ENCODE measurements at places on chromosomes 13 and 19. TPM values are rescaled to one million over a fixed set of nuclear protein-coding genes. Genes with fewer than 3 reads are reported as not detected.

ANO8 gene
- total RNA-seq: 22.1 TPM

GPR4 gene
- not detected for total RNA-seq

ZNF221 gene
- total RNA-seq: 4.8 TPM

DHRS12 gene
- total RNA-seq: 3.1 TPM

RASAL3 gene
- total RNA-seq: 1.1 TPM

ZNF99 gene
- total RNA-seq: not detected

GRCh38 chr19:33344573-33344925 lies 29.0 kb upstream of the CEBPG start:
- no peak for DNase-seq
- no peak overlapping the region for H3K27ac ChIP-seq
- peaks cover 68% of the 10 kb centered on the region for H3K27me3 ChIP-seq
- H3K4me1 ChIP-seq: no peaks in the 10 kb centered on the region
- H3K36me3 ChIP-seq: no peaks in the 10 kb centered on the region

GRCh38 chr13:83824120-83824519 lies 58.2 kb downstream of the SLITRK1 start:
- peaks cover 30% of the 10 kb centered on the region for H3K4me1 ChIP-seq
- H3K27me3 ChIP-seq: no peaks in the 10 kb centered on the region
- H3K27ac ChIP-seq: no peak overlapping the region
- H3K36me3 ChIP-seq: no peaks in the 10 kb centered on the region
- DNase-seq: no peak

DNA sequence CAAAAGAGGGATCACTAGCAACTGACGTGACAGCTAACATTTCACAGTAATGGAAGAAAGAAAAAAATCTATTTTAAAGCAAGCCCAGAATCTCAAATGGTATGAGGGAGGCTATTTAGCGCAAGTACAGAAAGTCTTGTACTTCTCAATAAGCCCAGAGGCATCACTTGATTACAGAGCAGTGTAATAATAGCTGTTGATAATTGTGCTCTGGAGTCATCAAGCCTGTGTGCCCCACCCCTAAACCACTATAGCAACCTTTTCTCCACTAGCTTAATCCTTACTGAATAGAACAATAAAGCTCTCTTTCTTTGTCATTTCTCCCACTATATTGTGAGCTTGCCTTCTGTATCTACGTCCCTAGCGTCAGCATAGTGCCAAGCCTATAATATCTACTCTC lies 56.6 kb downstream of the FREM2 start:
- H3K4me3 ChIP-seq: no peak overlapping the region
- H3K36me3 ChIP-seq: no peaks in the 10 kb centered on the region
- DNase-seq: no peak
- H3K27ac ChIP-seq: no peak overlapping the region

DNA sequence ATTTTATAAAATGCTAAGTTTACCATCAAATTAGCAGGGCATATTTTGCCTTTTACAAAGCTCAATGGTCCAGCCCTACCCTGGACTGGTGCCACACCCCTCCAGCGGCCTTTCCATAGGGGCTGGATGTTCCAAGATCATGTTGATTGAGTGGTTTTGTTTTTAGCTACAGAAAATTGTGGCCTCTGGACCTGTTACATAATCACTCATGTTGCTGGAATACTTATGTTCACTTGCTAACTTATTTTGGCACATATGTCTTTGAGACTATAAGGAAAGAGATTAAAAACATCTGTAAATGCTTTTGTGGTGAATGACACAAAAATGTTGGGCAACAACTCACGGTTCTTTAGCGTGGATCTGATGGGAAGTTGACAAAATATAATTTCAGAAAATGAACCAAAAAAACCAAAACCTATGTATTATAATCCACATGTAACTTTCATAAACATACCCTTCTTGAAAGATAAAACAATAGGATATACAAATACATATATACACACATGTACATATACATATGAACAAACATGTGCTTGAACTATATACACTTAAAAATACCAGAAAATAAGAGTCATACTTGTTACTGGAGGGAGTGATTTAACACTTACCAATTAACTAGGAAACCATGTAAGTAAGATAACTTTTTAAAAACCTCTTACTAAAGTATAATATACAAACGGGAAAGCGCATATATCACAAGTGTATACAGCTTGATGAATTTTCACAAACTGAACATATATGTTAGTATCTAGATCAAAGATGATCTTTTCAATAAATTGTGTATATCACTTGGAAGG lies 46.6 kb upstream of the SLC15A1 start:
- H3K4me1 ChIP-seq: peaks cover 3% of the 10 kb centered on the region
- no peak overlapping the region for H3K4me3 ChIP-seq
- no peaks in the 10 kb centered on the region for H3K36me3 ChIP-seq
- H3K27ac ChIP-seq: no peak overlapping the region

DNA sequence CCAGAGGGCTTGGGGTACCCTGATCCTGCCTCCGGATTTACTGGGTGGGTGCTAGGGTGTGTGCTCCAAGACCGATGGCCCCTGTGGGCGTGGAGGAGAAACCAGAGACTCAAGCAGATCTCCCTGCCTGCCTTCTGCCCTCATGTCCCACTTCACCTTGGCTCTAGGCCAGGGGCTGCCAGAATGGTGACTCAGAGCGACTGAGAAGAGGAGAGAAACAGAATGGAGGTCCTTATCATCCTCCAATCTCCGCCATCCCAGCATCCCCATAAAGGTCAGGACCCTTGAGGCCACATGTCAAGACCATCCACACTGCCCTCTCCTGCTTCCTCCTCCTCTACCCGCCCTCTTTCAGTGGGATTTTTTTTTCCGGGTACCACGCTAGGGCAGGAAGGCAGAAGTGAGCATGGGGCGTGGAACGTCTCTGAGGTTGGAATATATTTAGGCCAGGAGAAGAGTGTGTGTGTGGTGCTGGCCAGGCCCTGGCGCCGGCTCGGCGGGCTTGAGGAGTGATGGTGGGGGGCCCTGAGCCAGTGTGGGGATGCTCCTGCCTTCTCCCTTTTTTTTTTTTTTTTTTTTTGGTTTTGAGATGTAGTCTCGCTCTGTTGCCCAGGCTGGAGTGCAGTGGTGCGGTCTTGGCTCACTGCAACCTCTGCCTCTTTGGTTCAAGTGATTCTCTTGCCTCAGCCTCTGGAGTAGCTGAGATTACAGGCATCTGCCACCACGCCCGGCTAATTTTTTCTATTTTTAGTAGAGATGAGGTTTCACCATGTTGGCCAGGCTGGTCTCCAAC lies 22.3 kb downstream of the IER2 start:
- no peaks in the 10 kb centered on the region for H3K36me3 ChIP-seq
- peak overlapping the region; percentile 55 for H3K27ac ChIP-seq
- DNase-seq: peak; percentile 84
- peaks cover 26% of the 10 kb centered on the region for H3K4me1 ChIP-seq
- no peaks in the 10 kb centered on the region for H3K27me3 ChIP-seq

- no peaks in the 10 kb centered on the region for H3K27me3 ChIP-seq
- peak; percentile 48 for DNase-seq
- peaks cover 15% of the 10 kb centered on the region for H3K4me1 ChIP-seq
- H3K27ac ChIP-seq: no peak overlapping the region
Measured at GRCh38 chr19:5534787-5535586, 32.8 kb downstream of the TINCR start.

DNA sequence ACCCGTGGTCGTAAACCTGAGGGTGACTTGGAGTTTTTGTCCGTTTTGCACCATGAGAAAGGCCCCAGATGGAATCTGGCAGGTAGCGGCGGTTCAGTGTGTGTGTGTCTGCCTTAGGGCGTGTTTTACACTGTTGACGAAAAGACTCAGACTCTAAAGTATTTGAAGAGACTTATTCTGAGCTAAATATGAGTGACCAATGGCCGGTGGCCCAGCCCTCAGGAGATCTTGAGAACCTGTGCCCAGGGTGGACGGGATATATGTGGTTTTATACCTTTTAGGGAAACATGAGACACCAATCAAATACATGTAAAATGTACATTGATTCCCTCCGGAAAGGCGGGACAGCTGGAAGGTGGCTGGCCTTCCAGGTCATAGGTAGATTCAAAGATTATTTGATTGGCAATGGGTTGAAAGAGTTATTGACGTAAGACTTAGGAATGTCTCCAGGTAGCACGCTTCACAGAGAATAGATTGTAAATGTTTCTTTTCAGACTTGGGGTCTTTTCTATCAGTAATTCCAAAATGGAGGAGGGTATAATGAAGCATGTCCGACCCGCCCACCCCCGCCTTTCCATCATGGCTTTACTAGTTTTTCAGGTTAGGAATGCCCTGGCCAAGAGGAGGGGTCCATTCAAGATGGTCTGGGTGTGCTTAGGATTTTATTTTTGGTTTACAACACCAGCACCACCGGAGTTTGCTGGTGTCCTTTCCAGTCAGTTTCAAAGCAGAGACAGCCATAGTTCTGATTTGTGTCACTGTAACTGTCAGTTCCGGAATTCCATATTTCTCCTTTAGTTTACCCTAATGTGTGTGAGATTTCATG lies 1.0 kb upstream of the ZNF529 start:
- peak overlapping the region; percentile 83 for H3K27ac ChIP-seq
- no peak for DNase-seq
- no peaks in the 10 kb centered on the region for H3K27me3 ChIP-seq
- peaks cover 35% of the 10 kb centered on the region for H3K36me3 ChIP-seq
- no peaks in the 10 kb centered on the region for H3K4me1 ChIP-seq

DNA sequence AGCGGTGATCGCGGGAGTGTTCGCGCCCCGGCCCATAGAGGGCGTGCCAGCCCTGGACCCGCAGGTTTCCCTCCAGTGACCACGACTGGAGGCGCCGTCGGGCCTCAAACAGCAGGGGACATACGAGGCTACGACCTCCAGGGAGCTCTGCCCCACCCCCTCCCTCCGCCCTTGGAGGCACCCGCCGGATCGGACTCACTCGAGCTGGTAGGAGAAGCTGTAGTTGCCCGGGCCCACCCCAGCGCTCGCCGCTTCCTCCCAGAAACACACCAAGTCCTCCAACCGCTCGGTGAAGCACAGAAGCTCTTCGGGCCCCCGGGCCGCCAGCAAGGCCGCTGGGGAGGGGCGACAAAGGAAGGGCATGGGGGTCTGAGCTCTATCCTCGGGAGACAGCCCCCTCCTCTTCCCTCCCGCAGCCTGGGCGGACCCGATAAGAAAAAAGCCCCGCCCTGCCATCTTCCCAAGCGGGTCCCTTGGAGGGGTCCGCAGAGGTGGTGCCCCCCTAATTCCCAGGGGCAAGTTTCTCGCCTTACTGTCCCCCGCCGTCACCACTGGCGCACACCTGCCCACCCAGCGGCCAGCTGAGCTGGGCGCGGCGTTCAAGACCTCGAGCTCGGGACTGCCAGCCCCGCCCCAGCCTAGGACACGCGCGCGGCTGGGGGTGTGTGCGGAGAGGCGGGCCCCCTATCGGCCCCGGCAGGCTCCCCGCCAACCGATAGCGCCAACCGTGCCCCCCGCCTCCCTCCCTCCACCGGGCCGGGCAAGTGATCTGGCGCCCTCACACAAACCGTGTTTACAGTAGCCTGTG lies 1.0 kb downstream of the EPOR start:
- no peaks in the 10 kb centered on the region for H3K27me3 ChIP-seq
- H3K4me1 ChIP-seq: peaks cover 20% of the 10 kb centered on the region
- H3K4me3 ChIP-seq: peak overlapping the region; percentile 54
- H3K27ac ChIP-seq: no peak overlapping the region
- no peaks in the 10 kb centered on the region for H3K36me3 ChIP-seq
- peak; percentile 61 for DNase-seq

DNA sequence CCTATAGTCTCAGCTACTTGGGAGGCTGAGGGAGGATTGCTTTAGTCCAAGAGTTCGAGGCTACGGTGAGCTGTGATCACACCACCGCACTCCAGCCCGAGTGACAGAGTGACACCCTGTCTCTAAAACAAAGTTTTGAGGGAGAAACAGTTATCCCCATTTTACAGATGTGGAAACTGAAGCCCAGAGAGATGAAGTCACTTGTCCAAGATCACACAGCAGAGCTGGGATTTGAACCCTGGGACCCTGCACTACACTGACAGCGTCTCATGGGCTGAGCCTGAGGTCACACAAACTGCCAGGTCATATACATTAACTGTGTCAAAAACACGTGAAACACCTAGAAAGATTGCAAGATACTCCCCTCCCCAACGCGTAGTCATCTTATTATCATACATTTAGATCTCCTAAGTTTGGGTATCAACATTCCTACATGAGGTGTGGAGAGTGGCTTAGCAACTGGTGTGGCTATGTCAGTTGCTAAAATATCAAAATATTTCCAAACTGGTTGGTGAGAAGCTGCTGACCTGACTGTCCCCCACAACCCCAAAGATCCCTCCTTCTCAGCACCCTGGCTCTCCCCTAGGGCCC lies 8.2 kb downstream of the FCGBP start:
- H3K4me3 ChIP-seq: no peak overlapping the region
- no peak for DNase-seq
- H3K27ac ChIP-seq: no peak overlapping the region
- peaks cover 7% of the 10 kb centered on the region for H3K36me3 ChIP-seq
- H3K27me3 ChIP-seq: no peaks in the 10 kb centered on the region
- H3K4me1 ChIP-seq: no peaks in the 10 kb centered on the region

- H3K4me3 ChIP-seq: no peak overlapping the region
- no peaks in the 10 kb centered on the region for H3K4me1 ChIP-seq
- DNase-seq: no peak
- H3K36me3 ChIP-seq: no peaks in the 10 kb centered on the region
- no peak overlapping the region for H3K27ac ChIP-seq
Measured at GRCh38 chr19:44280916-44281315, 21.2 kb downstream of the ZNF233 start.

DNA sequence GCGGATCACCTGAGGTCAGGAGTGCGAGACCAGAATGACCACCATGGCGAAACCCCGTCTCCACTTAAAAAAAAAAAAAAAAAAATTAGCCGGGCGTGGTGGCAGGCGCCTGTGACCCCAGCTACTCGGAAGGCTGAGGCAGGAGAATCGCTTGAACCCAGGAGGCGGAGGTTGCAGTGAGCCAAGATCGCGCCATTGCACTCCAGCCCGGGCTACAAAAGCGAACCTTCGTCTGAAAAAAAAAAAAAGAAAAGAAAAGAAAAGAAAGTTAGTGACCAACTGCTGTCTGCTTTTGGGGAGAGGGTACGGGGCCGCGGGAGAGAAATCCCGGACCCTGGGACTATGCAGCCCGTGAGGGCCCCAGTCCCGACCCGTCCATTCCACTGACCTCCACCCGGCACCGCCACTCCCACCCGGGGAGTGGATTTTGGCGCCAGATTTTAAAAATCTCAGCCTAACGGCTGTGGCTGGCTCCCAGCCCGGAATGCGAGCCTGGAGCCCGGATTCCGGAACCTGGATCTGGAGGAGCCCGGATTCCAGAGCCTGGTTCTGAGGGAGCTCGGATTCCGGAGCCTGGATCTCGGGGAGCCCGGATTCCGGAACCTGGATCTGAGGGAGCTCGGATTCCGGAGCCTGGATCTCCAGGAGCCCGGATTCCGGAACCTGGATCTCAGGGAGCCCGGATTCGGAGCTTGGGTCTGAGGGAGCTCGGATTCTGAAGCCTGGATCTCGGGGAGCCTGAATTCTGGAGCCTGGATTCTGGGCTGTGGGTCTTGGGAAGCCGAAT lies 6.1 kb upstream of the LMNB2 start:
- H3K4me3 ChIP-seq: peak overlapping the region; percentile 62
- H3K36me3 ChIP-seq: no peaks in the 10 kb centered on the region
- DNase-seq: peak; percentile 98
- peaks cover 9% of the 10 kb centered on the region for H3K4me1 ChIP-seq
- H3K27me3 ChIP-seq: no peaks in the 10 kb centered on the region
- peak overlapping the region; percentile 87 for H3K27ac ChIP-seq

- H3K4me1 ChIP-seq: no peaks in the 10 kb centered on the region
- no peak overlapping the region for H3K4me3 ChIP-seq
- H3K27me3 ChIP-seq: no peaks in the 10 kb centered on the region
- no peak overlapping the region for H3K27ac ChIP-seq
- peak; percentile 48 for DNase-seq
Measured at GRCh38 chr13:99265821-99266426, 7.7 kb upstream of the GPR18 start.

All from A673 (cell line).